ENCODE measurements at places on chromosomes 5 and 9.

GRCh38 chr5:56047448-56047847, 52.7 kb upstream of the IL6ST start:
- DNase-seq: no peak

DNA sequence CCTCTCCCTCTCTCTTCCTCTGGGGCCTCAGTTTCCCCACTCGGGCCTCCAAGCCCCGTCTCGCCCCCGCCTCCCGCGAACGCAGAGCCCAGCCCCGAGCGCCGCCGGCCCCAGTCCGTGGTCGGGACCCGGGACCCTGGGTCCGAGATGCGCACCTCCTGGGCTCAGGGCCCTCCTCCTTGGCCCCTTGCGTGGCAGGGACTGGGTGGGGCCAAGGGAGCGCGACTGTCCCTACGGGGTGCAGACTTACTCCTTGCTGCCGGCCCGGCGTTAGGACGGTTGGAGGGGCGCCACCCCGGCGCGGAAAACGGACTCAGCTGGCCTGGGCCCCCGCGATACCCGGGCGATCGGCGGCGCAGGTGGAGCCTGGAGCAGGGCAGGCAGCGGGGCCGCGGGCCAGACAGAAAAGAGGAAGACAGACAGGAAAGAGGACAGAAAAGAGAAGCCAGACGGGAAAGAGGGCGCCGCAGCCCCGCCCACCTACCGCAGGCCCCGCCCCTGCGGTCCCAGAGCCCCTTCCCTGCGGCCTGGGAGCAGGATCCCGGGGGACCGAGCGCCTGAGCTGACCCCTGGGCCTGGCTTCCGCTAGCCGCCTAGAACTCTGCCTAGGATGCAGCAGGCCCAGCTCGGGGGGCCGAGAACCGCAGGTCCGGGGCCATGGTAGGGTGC, at the start of gene GBGT1:
Gene GBGT1 (minus strand): TSS at position 411 of the 669 bp plus-strand sequence. CDS start 1,502 bp downstream, outside the sequence.
- DNase-seq: no peak

- DNase-seq: no peak
Observed at GRCh38 chr9:122941582-122942234, 888 bp downstream of the RABGAP1 start.

- no peak for DNase-seq
Observed at GRCh38 chr9:134328341-134328840, 2.1 kb downstream of the RXRA start.

- no peak for DNase-seq
Observed at GRCh38 chr5:51958473-51958872, 575.2 kb downstream of the ISL1 start.

DNA sequence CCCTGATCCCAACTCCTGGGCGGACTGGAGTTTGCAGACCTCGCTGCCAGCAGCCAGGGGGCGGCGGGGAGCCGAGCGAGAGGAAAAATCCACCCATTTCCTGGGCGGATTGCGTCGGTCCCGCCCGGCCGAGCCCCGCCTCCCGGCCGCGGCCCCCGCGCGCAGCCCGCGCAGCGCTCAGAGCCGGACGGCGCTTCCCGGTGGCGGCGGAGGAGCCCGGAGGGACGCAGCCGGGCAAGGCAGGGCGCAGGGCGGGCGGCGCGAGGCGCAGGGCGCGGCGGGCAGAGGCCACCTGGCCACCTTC, at the start of gene OLFM1:
Gene OLFM1 (plus strand): TSS at position 180 of the 304 bp plus-strand sequence. CDS start 322 bp downstream, outside the sequence.
- DNase-seq: no peak

DNA sequence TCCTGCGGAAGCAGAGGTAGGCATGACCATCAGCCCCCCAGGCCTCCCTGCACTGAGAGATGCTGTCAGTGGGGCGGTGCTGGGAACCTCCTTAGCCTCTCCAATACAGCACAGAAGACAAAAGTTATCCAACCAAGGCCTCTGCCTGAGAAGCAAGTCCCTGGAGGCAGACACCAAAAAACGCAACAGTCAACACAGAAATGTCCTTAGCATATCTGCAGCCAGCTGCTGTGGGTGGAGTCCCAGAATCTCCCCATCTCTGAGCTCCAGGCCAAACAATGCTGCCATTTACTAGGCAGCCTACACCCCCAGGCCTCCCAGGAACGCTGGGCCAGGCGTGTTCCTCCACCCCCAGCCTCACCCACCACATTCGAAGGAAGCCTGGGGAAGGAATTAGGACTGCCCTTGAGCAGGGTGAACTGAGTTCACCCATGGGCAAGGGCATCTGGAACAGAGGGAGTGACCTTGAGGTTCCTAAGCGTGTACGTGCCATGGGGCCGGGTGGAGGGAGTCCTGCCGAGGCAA, 43.7 kb downstream of the STK10 start:
- DNase-seq: no peak

DNA sequence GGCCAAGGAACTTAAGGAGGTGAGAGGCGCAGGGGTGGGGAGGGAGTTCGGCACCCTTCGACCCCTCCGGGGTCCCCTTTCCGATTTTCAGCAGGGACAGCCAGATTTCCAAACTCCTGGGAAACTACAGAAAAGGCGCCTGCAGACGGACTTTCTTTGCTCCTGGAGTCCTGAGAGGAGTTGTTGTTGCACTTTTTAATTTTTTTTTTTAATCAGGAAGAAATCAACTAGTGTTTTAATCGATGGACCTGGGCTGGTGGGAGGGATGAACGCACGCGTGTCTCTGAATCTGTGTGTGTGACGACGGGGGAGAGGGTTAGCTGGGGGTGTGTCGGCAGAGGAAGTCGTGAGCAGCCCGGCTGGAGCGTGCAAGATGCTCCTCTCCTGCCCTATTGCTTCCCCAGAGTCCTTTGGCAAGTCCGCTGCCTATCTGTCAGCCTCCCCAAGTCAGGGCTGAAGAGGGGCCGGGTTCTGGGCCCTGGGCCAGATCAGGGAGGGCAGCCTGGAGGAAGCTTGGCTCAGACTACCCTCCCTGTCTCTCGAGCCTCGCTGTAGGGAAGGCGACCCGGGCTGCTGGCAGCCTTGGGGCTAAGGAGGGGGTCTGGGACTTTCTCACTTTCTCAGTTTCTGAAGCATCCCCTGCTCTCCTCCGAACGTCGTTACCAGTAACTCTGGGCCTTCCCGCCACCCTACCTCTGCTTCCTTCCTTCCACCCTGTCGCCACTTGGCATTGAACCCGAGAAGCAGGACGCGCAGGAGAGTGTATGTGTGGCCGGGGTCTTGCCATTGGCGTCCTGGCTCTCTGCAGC, 731 bp downstream of the PRR16 start:
- no peak for DNase-seq

- DNase-seq: no peak
Observed at GRCh38 chr5:21665524-21665923, 1187.6 kb downstream of the CDH12 start.

GRCh38 chr9:121222524-121223171, 21.0 kb upstream of the RAB14 start:
- DNase-seq: no peak
